Activated CD8-positive, alpha-beta memory T cell treated with anti-CD3 and anti-CD28 coated beads, Interleukin-2, amount 10 ng/mL, durations not matched to agents 7 days and 5 days (primary cell): ENCODE measurements at places on chromosomes 4 and X.
A peak's percentile ranks its signal among the peaks of the same experiment; 100 is the strongest.

- no peak for DNase-seq
Measured at GRCh38 chrX:18151649-18152048, 69.0 kb downstream of the BEND2 start.

DNA sequence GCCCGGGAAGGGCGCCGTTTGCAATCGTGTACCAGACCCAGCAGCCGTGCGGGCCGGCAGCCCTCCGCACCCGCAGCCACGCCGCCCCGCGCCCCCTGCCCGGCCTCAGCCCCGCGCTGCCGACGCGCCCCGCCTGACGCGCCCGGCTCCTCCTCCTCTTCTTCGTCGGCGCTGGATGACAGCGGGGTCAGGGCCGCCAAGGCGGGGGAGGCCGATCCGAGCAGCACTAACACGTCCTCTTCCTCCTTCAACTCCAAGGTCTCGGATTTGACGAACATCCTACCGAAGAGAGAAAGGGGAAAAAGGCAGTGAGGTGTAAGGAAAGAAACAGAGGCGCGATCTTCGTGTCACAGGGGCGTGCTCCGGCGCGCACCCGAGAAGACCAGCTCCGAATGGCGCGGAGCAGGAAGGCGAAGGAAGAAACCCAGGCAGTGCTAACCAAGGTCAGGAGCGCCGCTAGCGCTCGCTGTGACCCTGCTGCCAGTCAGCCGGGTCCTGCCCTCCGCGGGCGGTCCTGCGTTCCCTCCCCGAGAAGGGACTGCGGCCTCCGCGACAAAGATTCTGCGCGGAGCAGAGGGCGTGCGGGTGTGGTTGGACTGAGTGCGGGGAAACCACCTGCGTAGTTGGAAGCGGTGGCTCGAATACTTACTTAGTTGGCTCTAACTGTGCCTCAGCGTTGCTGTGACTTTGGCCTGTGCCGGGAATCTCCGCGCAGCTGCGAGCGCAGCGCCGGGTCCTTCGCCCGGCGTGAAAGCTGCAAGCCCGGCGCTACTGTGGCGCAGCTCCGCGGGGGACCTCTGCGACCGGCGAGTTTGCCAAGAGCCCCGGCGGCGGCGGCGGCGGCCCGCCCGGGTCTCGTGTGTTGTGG lies 548 bp downstream of the NEUROG2 start:
- peak; percentile 64 for DNase-seq

DNA sequence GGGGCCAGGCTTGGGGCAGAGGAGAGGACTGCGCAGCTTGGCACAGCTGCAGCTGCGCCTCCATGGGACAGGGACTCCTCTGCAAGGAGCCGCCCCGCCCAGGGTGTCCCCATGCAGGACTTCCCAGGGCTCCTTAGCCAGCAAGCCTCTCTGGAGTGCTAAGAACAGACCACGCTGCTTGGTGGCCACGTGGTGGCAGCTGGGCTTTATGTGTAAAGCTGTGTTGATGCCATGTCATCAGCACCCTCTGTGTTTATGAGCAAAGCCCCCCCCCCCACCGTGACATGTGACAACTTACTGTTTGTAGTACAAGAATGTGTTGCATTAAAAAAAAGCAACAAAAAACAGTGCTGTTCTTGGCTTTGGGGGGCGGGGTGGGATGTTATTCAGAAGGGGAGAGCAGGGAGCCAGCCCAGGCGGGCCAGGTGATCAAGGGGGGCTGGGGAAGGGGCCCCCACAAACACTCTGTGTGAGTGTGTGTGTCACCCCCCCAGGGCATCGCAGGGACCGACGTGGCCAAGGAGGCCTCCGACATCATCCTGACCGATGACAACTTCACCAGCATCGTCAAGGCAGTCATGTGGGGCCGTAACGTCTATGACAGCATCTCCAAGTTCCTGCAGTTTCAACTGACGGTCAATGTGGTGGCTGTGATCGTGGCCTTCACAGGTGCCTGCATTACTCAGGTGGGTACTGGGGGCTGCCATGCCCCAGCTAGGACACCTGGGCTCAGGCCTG lies 40.3 kb downstream of the ATP2B3 start:
- no peak for DNase-seq

- DNase-seq, result peak; percentile 75
Measured at GRCh38 chrX:20252381-20253231, 14.1 kb downstream of the RPS6KA3 start.

DNA sequence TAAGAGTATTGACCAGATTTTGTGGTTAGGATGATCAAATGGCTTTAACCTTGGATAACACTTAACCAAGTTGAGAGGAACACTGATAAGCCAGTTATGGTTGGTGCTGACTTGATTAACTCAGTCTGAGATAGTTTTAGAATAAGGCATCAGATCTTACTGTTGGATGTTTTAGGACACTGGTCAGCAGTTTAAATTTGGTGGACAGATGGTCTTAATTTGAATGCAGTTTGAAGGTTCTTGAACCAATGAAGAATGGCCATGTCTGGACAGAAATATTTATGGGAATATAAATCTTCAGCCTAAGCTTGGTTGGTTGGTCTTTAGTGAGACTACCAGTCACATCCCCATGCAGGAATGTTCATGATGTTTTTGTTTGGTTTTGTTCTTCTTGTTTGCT lies 2.6 kb upstream of the GIMD1 start:
- DNase-seq, result no peak

GRCh38 chr4:10747186-10747585 lies 62.6 kb upstream of the CLNK start:
- no peak for DNase-seq

- no peak for DNase-seq
Measured at GRCh38 chr4:6414578-6414977, 57.8 kb downstream of the PPP2R2C start.

- no peak for DNase-seq
Measured at GRCh38 chr4:89820010-89820409, 17.0 kb downstream of the SNCA start.

DNA sequence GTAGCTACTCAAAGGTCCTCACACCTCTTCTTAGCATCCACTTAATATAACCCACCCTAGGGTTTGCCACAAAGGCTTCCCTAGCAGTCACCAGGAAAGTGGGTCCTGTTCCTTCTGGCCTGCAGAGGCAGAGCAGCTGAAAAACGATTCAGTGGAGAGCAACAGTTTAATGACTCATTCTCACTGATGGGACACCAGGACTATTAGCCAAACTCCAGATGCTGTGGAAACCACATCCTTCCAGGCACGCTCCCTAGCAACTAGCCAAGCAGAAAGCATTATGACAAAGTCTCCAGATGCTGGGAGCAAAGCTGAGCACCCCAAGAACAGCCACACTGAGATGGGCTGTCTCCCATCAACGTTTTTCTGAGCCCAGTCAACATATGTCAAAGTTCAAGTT lies 30.3 kb upstream of the UTP14A start:
- DNase-seq, result no peak

DNA sequence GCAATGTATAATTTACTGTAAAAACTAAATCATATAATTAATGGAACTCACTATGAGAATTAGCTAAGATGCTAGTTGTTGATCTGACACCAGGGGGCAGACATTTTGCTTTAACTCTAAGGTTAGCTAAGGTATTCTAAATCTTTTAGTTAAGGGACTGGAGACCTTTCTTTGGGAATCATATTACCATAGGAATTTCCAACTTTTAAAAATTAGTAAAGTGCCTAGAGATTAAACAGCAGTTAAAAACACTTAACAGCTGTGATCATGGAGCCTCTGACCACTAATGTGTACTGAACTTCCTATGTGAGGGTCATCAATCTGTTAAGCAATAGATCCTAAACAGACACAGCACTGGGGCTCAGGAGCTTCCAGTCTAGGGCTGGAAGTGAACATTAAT lies 226.6 kb downstream of the NSUN7 start:
- no peak for DNase-seq

GRCh38 chr4:10441512-10441911 lies 15.7 kb downstream of the ZNF518B start:
- DNase-seq, result no peak

GRCh38 chrX:1528186-1528883 lies 8.7 kb downstream of the P2RY8 start:
- peak; percentile 37 for DNase-seq

- no peak for DNase-seq
Measured at GRCh38 chrX:111006116-111006515, 89.9 kb upstream of the PAK3 start.

DNA sequence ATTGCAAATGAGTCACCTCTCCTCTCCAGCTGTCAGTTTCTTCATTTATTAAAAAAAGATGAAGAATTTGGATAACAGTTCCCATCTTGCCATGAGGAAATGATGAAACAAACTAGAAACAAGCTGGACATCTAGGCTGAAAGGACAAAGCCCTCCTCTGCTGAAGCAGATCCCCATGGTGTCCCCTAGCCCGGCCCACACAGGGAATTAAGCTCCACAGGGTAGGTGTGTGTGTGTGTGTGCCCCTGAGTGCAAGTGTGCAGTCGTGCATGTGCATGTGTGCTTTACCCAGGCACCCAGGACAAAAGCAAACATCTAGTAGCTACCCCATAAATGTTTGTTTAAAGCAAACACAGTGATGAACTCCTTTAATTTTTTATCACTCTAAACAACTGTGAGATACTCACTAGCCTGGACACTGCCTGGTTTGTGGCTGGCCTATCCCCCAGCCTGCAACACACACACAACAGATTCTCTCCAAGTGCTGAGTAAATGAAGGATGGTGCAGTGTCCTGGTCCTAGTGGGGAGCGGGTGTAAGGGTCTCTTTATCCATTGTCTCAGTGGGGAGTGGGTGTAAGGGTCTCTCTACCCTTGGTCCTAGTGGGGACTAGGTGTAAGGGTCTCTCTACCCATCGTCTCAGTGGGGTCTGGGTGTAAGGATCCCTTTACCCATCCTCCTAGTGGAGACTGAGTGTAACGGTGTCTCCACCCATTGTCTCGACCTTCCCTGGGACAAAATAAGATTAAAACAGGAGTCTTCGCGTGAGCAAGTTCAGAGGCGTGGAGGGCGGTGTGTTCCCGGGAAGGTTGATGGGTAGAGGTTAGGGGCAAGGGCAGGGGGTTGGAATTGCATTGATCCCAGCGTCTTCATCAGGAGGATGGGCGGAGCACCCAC lies 688 bp upstream of the EVC start:
- DNase-seq, result no peak

DNA sequence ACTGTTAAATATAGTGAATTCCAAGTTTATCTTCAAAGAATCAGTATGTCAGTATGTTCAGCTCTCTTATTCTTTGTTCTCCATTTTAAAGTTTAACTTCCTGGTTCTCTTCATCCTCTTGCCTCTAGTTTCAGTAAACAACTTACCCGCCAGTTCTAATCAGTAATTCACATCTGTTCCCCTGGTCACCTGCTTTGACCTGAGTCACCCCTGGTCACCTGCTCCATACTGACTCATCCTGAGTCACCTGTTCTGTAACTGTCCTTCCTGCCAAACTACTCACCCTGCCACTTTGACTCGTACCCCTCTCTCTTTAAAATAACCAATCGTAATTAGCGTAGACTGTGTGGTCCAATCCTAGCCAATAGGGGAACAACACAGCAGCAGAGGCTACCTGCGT lies 992.7 kb upstream of the HS3ST1 start:
- no peak for DNase-seq

DNA sequence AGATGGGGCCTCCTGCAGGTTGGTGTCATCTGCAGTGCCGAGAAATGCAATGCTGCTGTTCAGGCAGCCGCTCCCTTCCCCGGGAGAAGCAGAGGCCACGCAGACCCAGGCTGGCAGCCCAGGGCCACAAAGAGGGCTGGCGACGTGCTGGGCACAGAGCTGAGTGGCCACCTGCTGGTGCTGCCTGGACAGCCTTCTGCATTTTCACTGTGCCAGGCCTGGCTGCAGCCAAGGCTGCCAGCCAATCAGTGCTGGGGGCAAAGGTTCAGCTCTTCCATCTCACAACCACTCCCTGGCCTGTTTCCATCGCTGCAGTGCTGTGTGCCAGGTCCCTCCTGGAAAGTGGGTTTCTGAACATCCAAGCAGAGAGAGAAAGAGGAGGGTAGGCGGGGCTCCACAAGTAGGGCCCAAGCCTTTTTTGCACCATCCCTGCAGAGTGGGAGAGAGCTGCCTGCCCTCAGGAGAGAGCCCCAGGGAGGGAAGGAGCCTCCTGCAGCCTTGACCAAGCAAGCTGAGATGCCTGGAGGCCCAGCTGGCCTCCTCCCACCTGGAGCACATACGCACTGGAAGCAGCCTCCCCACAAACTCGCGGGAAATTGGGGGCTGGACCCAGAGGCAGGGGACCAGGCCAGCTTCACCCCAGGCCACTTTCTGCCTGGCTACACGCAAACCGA lies 20.1 kb downstream of the ADRA2C start:
- no peak for DNase-seq

DNA sequence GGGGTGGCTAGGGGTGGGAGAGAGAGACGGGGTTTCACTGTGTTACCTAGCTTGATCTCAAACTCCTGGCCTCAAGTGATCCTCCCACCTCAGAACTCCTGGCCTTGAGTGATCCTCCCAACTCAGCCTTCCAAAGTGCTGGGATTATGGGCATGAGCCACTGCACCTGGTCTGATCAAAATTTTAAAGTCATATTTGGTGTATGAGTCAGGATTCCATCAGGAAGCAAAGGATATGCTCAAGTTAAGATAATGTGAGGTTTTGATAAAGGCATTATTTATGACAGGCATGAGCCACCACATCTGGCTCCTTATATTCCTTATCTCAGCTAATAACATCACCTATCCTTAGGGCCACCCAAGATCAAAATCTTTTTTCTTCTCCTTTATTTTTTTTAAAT lies 182.0 kb downstream of the SLC4A4 start:
- no peak for DNase-seq

- DNase-seq, result peak; percentile 45
Measured at GRCh38 chrX:45849261-45849862, 648.7 kb upstream of the DIPK2B start.

- no peak for DNase-seq
Measured at GRCh38 chr4:28256295-28256694, 1395.7 kb downstream of the STIM2 start.

DNA sequence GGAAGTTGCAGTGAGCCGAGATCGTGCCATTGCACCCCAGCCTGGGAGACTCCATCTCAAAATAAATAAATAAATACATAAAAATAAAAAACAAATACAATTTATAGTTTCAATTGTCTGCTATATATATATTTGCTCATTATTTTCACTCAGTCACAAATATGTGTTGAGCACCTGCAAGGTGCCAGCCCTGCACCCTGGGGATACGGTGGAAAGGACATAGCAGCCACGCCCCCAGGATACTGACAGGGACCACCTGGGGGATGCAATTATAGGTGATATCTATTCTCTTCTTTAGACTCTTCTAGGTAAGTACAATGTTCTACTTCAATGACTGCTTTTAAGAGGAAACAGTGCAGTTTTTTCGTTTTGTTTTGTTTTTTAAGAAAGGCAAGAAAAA lies 85.0 kb downstream of the JAKMIP1 start:
- no peak for DNase-seq

GRCh38 chr4:151021637-151022334 lies 6.7 kb upstream of the LRBA start:
- no peak for DNase-seq

DNA sequence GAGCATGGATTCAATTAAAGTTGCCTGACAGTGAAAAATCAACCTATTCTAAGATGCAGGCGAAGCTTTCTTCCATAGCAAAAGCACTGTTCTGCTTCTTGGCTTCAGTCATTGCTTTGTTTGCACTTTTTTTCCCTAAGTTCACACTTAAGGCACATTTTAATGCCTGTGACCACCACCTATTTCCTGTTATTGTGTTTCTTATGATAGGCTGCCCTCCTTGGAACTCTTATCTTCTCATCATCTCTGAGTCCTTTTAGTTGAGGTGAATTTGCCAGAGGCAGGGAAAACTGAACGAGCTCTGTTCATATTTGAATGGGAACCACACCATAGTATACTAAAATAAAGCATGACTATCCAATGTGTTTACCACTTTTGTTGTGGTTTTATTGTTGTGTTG lies 119.8 kb downstream of the SPCS3 start:
- DNase-seq, result no peak
